Sigmoid colon (tissue), 7 donors: ENCODE measurements at places on chromosomes 4 and X. TPM values are rescaled to one million over a fixed set of nuclear protein-coding genes. Genes with fewer than 3 reads are reported as not detected.

DNA sequence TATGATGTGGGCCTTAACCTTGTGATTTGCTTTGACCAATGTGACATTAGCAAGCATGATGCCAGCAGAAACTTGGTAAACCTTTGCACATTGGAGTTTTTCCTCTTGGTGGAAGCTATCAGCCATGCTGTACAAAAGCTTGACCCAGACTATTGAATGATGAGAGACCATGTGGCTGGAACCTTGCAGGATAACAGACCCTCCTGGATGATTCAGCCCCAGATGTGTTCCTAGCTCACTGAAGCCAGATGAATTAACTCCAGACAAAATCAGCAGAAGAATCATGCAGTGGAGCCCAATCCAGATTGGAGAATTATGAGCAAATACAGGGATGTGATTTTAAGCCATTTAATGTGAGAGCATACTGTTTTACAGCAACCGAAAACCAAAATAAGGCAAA, 16.8 kb downstream of the SPARCL1 start:
- peak overlapping the region; percentile 91 for H3K27ac ChIP-seq
- H3K27me3 ChIP-seq = no peaks in the 10 kb centered on the region

- no peaks in the 10 kb centered on the region for H3K4me1 ChIP-seq
- no peaks in the 10 kb centered on the region for H3K36me3 ChIP-seq
- H3K27ac ChIP-seq = no peak overlapping the region
These were observed 101.3 kb downstream of the ZAR1 start for GRCh38 chr4:48591372-48591771.

DNA sequence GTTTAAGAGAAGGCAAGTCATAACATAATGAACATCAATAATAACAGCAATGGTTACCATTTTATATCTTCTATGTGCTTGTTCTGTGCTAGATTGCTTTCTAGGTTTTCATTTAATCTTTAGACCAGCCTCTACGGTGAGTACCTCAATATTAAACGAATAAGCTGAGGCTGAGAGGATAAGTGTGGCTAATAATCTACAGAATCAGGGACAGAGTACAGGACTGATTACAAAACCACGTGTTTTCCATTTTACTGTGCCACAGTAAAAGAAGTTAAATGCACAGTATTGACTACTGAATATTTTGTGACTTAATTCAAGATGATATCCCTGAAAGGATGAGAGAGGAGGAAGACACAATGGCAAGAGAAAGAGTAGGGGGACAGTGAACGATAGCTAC, 56.3 kb downstream of the HUWE1 start:
- H3K4me1 ChIP-seq = no peaks in the 10 kb centered on the region
- H3K27ac ChIP-seq = no peak overlapping the region
- DNase-seq = no peak
- peaks cover 14% of the 10 kb centered on the region for H3K36me3 ChIP-seq

GRCh38 chrX:30615229-30615628, 37.7 kb upstream of the TASL start:
- no peak overlapping the region for H3K4me3 ChIP-seq
- H3K27me3 ChIP-seq = no peaks in the 10 kb centered on the region
- H3K4me1 ChIP-seq = no peaks in the 10 kb centered on the region
- no peak overlapping the region for H3K27ac ChIP-seq
- no peaks in the 10 kb centered on the region for H3K36me3 ChIP-seq
- DNase-seq = no peak

- no peak for DNase-seq
- no peaks in the 10 kb centered on the region for H3K27me3 ChIP-seq
- H3K4me1 ChIP-seq = peaks cover 7% of the 10 kb centered on the region
- no peak overlapping the region for H3K27ac ChIP-seq
These were observed 144.8 kb downstream of the FRYL start for GRCh38 chr4:48635310-48635709.

- H3K4me3 ChIP-seq = no peak overlapping the region
- DNase-seq = no peak
- no peaks in the 10 kb centered on the region for H3K27me3 ChIP-seq
- no peak overlapping the region for H3K27ac ChIP-seq
- H3K36me3 ChIP-seq = no peaks in the 10 kb centered on the region
These were observed 70.1 kb downstream of the CHRNA9 start for GRCh38 chr4:40405193-40405592.

DNA sequence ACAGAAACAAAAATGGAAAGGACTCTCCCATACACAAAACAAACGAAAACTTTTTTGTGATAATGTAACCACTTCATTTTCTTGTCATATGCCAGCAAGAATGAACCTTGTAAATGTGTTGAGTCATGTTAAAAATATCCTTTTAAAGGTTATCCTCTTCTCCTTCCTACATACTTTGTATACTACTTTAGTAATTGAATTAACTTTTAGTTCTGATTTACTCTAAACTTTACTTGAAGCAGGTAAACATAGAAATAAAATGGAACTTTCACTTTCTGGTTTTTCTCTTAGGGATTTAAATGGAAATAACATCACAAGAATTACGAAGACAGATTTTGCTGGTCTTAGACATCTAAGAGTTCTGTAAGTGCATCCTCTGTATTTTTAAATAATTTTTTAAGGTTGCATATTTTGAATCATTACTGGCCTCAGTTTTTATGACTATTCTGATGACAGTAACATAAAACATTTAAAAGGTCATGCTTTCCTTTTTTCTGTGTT, 4.7 kb downstream of the SLIT2 start:
- no peaks in the 10 kb centered on the region for H3K36me3 ChIP-seq
- peak overlapping the region; percentile 54 for H3K4me3 ChIP-seq
- H3K27ac ChIP-seq = no peak overlapping the region
- no peak for DNase-seq
- H3K27me3 ChIP-seq = peaks cover 62% of the 10 kb centered on the region

DNA sequence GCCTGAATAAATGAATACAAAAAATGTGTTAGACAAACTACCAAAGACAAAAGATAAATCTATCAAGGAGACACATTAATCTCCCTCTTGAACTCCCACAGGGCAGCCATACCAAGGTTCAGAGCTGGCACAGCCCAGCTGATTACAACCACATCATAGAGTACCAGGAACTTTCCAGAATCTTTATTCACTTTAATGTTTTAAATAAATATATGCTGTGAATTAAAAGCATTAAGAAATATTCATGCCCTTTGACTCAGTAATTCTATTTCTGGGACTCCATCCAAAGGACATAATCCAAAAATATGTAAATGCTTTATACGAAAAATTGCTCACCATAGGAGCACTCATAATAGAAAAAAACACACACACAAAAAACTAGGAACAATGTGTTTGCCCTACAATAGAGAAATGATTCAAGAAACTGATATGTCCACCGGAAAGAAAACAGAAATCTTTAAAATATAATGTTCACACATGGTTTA, 126.0 kb downstream of the LDB2 start:
- no peaks in the 10 kb centered on the region for H3K27me3 ChIP-seq
- no peak overlapping the region for H3K4me3 ChIP-seq
- H3K4me1 ChIP-seq = peaks cover 5% of the 10 kb centered on the region
- no peak for DNase-seq
- no peak overlapping the region for H3K27ac ChIP-seq
- H3K36me3 ChIP-seq = no peaks in the 10 kb centered on the region

GRCh38 chr4:31702326-31702725, 982.2 kb downstream of the PCDH7 start:
- DNase-seq = no peak
- no peak overlapping the region for H3K4me3 ChIP-seq
- no peak overlapping the region for H3K27ac ChIP-seq

DNA sequence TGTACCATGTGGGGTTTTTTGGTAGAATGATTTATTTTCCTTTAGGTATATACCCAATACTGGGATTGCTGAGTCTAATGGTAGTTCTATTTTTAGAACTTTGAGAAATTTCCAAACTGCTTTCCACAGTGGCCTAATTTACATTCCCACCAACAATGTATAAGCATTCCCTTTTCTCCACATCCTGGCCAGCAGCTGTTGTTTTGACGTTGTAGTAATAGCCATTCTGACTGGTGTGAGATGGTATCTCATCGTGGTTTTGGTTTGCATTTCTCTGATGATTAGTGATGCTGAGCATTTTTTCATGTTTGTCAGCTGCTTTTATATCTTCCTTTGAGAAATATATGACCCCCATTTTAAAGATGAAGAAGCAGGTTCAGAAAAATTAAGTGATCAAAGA, 153.7 kb downstream of the CBR4 start:
- H3K4me1 ChIP-seq = peaks cover 100% of the 10 kb centered on the region
- no peaks in the 10 kb centered on the region for H3K27me3 ChIP-seq
- no peak for DNase-seq
- peaks cover 9% of the 10 kb centered on the region for H3K36me3 ChIP-seq
- H3K27ac ChIP-seq = peak overlapping the region; percentile 99

DNA sequence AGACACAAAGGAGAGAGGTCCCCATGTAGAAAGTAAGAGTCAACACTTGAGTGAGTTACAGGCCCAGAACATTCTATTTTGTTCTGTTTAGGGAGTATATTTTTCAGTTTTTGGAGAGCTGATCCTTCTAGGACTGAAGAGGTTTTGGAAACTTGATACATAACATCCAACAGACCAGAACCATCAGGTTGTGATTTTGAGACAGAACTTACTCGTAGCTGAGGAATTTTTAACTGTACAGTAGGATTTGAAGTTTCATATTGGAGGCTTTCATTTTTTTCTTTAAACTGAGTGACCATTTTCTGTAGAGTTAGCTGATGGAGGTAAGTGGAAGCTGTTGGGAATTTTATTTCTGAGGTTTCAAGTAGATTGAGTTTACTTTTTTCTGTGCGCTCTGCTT, 73.3 kb downstream of the NCAPG start:
- no peak overlapping the region for H3K27ac ChIP-seq
- DNase-seq = no peak
- H3K4me1 ChIP-seq = no peaks in the 10 kb centered on the region
- no peaks in the 10 kb centered on the region for H3K36me3 ChIP-seq

- no peaks in the 10 kb centered on the region for H3K4me1 ChIP-seq
- peak overlapping the region; percentile 46 for H3K27ac ChIP-seq
- H3K36me3 ChIP-seq = peaks cover 8% of the 10 kb centered on the region
These were observed 11.7 kb downstream of the RPL9 start for GRCh38 chr4:39446842-39447573.

- no peaks in the 10 kb centered on the region for H3K4me1 ChIP-seq
- no peak overlapping the region for H3K4me3 ChIP-seq
- no peak overlapping the region for H3K27ac ChIP-seq
- H3K27me3 ChIP-seq = no peaks in the 10 kb centered on the region
- DNase-seq = no peak
- H3K36me3 ChIP-seq = no peaks in the 10 kb centered on the region
These were observed 4.8 kb downstream of the AREG start for GRCh38 chr4:74449571-74450297.

- no peaks in the 10 kb centered on the region for H3K4me1 ChIP-seq
- no peak for DNase-seq
- no peaks in the 10 kb centered on the region for H3K27me3 ChIP-seq
- H3K4me3 ChIP-seq = no peak overlapping the region
These were observed 15.6 kb upstream of the ART3 start for GRCh38 chr4:76058888-76059426.

DNA sequence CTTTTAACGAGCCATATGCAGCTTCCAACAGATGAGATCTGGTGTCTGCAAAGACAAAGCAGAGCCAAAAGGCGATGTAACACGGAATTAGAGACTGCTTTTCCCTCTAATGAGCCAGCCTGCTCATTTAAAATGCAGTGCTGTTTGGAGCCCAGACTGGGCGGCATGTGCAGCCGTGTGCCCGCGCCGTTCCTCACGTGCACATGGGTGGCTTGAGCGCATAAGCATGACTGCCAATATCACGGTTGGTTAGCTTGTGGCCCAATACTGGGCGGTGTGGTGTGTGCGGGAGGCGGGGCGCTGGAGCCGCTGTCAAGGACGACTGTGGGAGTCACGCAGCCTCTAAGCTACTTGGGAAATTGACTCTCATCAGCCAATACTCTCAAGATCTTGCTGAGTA, 87.0 kb upstream of the SCOC start:
- H3K27me3 ChIP-seq = no peaks in the 10 kb centered on the region
- no peaks in the 10 kb centered on the region for H3K4me1 ChIP-seq
- H3K36me3 ChIP-seq = no peaks in the 10 kb centered on the region
- no peak for DNase-seq
- no peak overlapping the region for H3K27ac ChIP-seq

GRCh38 chr4:146186596-146186995, 11.1 kb downstream of the LSM6 start:
- H3K27me3 ChIP-seq = no peaks in the 10 kb centered on the region
- peaks cover 3% of the 10 kb centered on the region for H3K36me3 ChIP-seq
- no peak for DNase-seq
- no peak overlapping the region for H3K27ac ChIP-seq
- H3K4me1 ChIP-seq = peaks cover 15% of the 10 kb centered on the region

DNA sequence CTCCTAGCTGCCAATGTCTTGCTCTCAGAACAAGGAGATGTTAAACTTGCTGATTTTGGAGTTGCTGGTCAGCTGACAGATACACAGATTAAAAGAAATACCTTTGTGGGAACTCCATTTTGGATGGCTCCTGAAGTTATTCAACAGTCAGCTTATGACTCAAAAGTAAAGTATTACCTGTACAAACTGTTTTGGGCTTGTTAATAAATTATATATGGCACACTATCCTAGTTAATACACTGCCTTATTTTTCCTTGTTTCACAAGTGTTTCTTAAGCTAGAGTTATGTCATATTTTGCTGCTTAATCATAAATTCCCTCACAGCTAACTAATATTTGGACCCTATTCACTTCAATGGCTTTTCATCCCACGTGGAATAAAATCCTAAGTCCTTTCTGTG, 45.3 kb downstream of the STK26 start:
- H3K27ac ChIP-seq = no peak overlapping the region
- H3K4me3 ChIP-seq = no peak overlapping the region

- no peak overlapping the region for H3K4me3 ChIP-seq
- no peak for DNase-seq
- H3K36me3 ChIP-seq = no peaks in the 10 kb centered on the region
These were observed 102.1 kb upstream of the SCML1 start for GRCh38 chrX:17635231-17635630.

GRCh38 chr4:99670409-99671073, 12.9 kb upstream of the C4orf54 start:
- H3K4me3 ChIP-seq = no peak overlapping the region
- H3K27me3 ChIP-seq = no peaks in the 10 kb centered on the region
- no peaks in the 10 kb centered on the region for H3K36me3 ChIP-seq
- no peaks in the 10 kb centered on the region for H3K4me1 ChIP-seq

- H3K4me3 ChIP-seq = peak overlapping the region; percentile 33
- H3K27me3 ChIP-seq = no peaks in the 10 kb centered on the region
- H3K4me1 ChIP-seq = peaks cover 25% of the 10 kb centered on the region
- H3K27ac ChIP-seq = peak overlapping the region; percentile 68
- H3K36me3 ChIP-seq = no peaks in the 10 kb centered on the region
- DNase-seq = no peak
These were observed 531 bp downstream of the RUFY3 start for GRCh38 chr4:70722199-70722791.

- no peaks in the 10 kb centered on the region for H3K4me1 ChIP-seq
- H3K36me3 ChIP-seq = no peaks in the 10 kb centered on the region
- no peaks in the 10 kb centered on the region for H3K27me3 ChIP-seq
- no peak overlapping the region for H3K27ac ChIP-seq
- no peak for DNase-seq
- H3K4me3 ChIP-seq = no peak overlapping the region
These were observed 67.6 kb downstream of the EIF4E start for GRCh38 chr4:98861100-98861884.

The DRD5 gene
- total RNA-seq = not detected

The TRIML2 gene
- total RNA-seq = not detected

The PDLIM5 gene
- 221 TPM for total RNA-seq

The UNC5C gene
- total RNA-seq = 1.8 TPM

The DGAT2L6 gene
- not detected for total RNA-seq

The GAGE12J gene
- not detected for total RNA-seq
